Glutamatergic neuron (in vitro differentiated cells): ENCODE measurements at places on chromosomes 7 and 10. TPM values are rescaled to one million over a fixed set of nuclear protein-coding genes. Genes with fewer than 3 reads are reported as not detected.
A peak's percentile ranks its signal among the peaks of the same experiment; 100 is the strongest.

DNA sequence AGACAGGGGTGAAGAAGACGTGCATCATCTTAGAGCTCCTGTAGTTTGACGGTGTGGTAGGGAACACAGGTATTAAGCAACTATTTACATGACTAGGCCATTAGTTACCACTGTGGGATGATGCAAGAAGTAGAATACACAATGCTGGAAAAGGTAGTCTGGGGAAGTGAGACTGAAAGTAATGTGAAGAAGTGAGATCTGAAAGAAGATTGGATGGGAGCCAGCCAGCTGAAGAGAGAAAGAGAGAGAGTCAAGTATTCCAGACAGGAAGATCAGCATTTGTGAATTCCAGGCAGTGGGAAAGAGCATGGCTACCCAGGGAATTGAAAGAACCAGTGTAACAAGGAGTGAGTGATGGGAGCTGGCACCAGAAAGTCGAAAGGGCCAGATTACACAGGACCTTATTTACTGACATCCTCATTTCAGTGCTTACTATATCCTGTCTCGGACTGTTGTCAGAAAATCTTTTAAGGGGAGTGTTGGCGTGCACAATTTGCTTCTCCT lies 4.0 kb upstream of the CFAP58 start:
- H3K4me3 ChIP-seq = no peak overlapping the region
- H3K27me3 ChIP-seq = no peaks in the 10 kb centered on the region

DNA sequence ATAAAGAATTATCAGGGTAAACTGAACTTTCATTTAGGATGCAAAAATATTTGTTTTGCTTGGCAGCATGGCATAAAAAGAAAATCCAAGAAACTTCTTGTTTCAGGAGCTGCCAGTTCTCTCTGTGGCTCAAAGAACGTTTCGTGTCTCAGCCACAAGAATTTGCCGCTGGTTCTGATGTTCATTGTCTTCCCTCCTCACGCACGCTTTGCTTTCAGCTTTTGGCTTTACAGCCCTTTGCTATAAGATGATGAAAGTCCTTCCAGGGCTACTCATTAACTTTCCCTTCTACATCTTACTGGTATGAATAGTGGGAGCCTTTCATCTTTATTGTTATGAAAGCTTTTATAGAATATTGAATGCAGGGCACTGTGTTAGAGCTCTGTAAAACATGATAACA lies 124.7 kb downstream of the BICC1 start:
- no peaks in the 10 kb centered on the region for H3K36me3 ChIP-seq
- H3K27ac ChIP-seq = no peak overlapping the region
- DNase-seq = no peak
- no peaks in the 10 kb centered on the region for H3K4me1 ChIP-seq
- H3K27me3 ChIP-seq = no peaks in the 10 kb centered on the region
- H3K4me3 ChIP-seq = no peak overlapping the region

- no peaks in the 10 kb centered on the region for H3K36me3 ChIP-seq
- H3K4me1 ChIP-seq = peaks cover 28% of the 10 kb centered on the region
- no peak overlapping the region for H3K27ac ChIP-seq
These were observed 16.4 kb downstream of the CACUL1 start for GRCh38 chr10:118738406-118738805.

- DNase-seq = no peak
- H3K27ac ChIP-seq = no peak overlapping the region
These were observed 90.3 kb upstream of the FAM133B start for GRCh38 chr7:92680442-92680841.

GRCh38 chr7:30133736-30134610 lies 813 bp upstream of the MTURN start:
- H3K4me3 ChIP-seq = peak overlapping the region; percentile 92
- H3K27me3 ChIP-seq = peaks cover 14% of the 10 kb centered on the region
- no peak for DNase-seq
- H3K4me1 ChIP-seq = no peaks in the 10 kb centered on the region
- peak overlapping the region; percentile 80 for H3K27ac ChIP-seq
- H3K36me3 ChIP-seq = no peaks in the 10 kb centered on the region

DNA sequence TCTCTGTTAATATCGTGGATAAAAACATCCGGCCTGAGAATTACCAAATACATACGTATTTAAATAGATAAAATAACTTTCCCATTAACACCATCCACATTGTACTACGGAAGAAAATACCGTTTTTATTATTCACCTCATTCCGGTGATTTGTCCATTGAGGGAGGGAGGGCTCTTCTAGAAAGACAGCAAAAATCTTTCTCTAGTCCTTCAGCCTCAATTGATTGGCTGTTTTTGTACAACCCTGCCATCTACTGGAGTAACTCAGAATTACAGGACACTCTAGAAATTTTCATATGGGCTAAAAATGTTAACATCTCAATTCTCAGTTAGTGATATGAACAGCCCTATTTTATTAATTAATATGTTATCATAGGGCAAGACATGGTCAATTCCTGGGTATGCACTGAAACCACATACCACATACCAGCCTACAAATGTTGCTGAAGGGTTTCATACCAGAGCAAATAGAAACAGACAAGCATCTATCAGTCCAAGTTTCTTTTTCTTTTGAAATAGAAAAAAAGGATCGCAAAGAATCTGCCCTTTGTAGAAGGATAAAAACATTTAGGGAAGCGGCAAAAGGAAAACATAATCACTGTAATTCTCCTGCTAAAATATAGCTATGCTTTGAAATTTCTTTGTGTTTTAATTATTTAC lies 55.8 kb upstream of the CDCA7L start:
- no peaks in the 10 kb centered on the region for H3K27me3 ChIP-seq
- H3K27ac ChIP-seq = no peak overlapping the region
- DNase-seq = no peak
- H3K36me3 ChIP-seq = no peaks in the 10 kb centered on the region
- H3K4me3 ChIP-seq = no peak overlapping the region

DNA sequence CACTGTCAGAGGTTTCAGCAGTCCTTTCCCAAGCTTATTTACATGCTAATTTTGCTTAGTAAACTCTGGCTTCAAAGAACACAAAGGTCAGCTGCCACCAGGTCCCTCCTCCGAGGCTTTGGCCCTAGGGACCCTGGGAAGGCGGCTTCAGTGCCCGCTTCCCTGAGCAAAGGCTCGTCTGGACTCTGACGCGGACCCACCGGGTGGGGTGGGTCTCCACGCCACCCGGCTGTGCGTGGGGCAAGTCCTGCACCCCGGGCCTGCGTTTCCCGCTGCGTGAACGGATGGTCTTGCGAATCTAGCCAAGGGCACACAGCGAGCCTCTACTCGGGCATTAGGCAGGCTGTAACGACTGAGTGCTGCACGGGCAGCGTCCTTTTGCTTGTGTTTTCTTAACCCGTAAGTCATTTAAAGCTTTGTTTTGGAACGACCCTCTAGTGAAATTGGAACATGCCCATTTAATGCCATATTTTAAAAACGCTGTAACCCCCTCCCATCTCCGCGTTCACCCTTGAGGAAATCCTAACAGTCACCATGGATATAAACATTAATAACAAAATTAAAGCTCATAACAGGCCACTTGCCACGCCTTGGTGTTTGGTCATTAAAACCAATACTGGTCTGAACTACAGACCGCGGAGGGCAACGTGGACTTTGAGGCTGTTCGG lies 828 bp downstream of the BNIP3 start:
- peak overlapping the region; percentile 95 for H3K4me3 ChIP-seq
- DNase-seq = peak; percentile 65
- H3K27ac ChIP-seq = peak overlapping the region; percentile 69
- peaks cover 2% of the 10 kb centered on the region for H3K36me3 ChIP-seq

DNA sequence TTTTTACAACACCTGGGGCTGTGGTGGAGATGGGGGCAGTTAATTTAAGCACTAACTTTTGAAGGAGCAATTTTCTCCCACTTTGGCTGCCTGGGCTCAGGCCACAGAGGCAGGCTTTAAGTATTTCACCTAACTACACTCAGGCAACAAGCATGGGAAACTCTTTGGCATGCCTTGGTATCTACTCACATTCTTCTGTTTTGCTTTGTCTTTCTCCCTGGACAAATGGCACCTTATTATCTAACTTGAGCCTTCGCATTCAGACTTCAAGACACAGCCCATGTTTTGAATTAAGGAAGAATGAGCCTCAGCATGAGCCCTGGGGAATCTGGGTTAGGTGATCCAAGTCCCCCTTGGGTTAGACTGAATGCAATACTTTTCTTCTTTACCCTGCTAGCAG lies 31.8 kb upstream of the BMPER start:
- H3K36me3 ChIP-seq = no peaks in the 10 kb centered on the region
- no peak for DNase-seq
- no peak overlapping the region for H3K27ac ChIP-seq
- peaks cover 2% of the 10 kb centered on the region for H3K27me3 ChIP-seq

GRCh38 chr7:3910054-3910453 lies 609.0 kb downstream of the SDK1 start:
- peaks cover 10% of the 10 kb centered on the region for H3K27me3 ChIP-seq
- no peak for DNase-seq
- H3K4me1 ChIP-seq = peaks cover 20% of the 10 kb centered on the region
- no peak overlapping the region for H3K4me3 ChIP-seq

Gene EEPD1
- total RNA-seq = 63.9 TPM

Gene GPR37
- total RNA-seq = 6.3 TPM

Gene PYROXD2
- 5.5 TPM for total RNA-seq

Gene CALHM2
- total RNA-seq = 0.44 TPM

Gene LRRD1
- 0.15 TPM for total RNA-seq

Gene CRYGN
- not detected for total RNA-seq

Gene HYAL4
- total RNA-seq = not detected
